NCI-H2171 (cell line): ENCODE measurements at places on chromosomes 3 and 15.

- no peak for DNase-seq
These were observed 99.1 kb downstream of the SLC49A4 start for GRCh38 chr3:122893754-122894668.

DNA sequence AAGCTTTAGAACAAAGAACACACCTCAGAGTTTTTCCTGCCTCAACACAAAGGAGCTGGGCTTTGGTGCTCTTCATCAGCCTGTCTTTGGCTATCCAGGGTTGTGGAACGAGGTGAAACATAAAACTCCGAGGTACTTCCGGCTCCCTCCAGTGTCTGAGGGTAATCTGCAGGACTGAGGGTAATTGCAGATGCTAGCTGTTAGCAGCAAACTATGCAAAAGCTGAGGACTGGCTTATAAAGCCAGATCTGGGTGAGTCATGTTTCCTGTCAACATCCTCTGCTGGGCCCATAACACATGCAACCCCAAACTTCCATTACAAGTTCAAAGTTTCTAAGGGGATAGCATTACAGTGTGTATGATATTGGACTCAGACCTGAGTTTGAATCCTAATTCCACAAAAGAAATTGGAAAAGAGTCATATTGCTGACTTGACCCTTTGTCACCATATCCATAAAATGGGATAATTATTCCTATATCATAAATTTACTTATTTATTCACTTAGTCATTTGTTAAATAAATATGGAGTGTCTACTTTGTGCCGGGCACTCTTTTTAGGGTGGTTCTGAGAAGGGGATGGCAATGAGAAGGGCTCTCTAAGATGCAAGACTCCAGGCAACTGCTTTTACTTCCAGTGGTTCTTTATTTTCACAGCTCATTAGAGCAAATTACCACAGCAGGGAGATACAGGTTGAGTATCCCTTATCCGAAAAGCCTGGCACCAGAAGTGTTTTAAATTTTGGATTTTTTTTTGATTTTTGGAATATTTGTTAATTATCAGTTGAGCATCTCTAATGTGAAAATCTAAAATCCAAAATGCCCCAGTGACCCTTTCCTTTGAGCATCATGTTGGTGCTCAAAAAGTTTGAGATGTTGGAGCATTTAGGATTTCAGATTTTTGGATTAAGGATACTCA, 9.5 kb upstream of the TRIM69 start:
- DNase-seq: no peak

DNA sequence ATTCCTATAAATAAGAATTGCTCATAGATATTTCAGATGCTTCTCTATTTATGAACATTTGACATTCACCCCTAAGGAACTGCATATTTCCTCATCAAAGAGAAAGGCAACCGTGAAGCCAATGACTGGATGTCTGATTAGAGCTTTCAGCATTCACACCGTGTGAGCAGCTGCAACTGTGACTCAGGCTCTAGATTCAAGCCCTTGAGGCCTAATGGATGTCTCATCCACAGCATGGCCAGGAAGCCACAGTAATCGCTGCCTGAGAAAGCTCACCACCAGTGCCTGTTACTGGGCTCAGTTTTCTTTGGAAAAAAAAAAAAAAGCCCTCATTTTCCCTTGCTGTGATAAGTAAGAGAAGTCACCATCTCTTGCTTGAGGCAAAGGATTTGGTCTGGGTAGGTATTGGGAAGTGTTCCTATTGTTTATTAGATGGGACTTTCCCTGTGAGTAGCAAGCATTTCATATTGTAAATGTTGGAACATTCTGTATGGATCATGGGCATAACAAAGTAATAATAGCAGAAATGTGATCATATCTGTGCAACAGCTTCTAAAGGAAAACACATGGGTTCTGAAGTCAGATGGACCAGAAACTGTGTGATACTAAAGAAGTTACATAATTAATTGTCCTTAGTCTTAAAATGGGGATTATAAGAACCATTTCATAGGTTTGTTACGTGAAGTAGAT, 783.7 kb downstream of the AGBL1 start:
- no peak for DNase-seq

- no peak for DNase-seq
These were observed 51.0 kb upstream of the MYZAP start for GRCh38 chr15:57540736-57541135.

- no peak for DNase-seq
These were observed 397.6 kb upstream of the THBS1 start for GRCh38 chr15:39183164-39183881.
